ENCODE measurements at places on chromosomes 12 and 14.
A peak's percentile ranks its signal among the peaks of the same experiment; 100 is the strongest.

DNA sequence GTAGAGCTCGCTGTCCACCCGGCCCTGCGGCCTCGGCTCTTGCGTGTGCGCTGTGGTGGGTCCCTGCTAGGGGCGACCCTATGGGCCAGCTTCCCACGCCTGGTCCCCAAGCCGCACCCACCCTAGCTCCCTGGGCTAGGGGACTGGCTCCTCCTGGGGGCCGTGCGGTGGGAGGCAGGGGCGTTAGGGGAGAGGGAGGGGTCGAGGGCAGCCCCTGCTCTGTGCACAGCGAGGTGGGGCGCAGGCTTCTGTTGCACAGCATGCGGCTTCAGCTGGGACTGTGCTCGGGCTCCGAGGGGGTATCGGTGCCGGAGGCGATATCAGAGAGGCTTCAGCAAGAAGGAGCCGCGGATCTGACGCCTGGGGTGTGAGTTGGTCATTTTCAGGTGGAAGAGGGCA lies 86.1 kb downstream of the ALG10 start:
- DNase-seq, result no peak

DNA sequence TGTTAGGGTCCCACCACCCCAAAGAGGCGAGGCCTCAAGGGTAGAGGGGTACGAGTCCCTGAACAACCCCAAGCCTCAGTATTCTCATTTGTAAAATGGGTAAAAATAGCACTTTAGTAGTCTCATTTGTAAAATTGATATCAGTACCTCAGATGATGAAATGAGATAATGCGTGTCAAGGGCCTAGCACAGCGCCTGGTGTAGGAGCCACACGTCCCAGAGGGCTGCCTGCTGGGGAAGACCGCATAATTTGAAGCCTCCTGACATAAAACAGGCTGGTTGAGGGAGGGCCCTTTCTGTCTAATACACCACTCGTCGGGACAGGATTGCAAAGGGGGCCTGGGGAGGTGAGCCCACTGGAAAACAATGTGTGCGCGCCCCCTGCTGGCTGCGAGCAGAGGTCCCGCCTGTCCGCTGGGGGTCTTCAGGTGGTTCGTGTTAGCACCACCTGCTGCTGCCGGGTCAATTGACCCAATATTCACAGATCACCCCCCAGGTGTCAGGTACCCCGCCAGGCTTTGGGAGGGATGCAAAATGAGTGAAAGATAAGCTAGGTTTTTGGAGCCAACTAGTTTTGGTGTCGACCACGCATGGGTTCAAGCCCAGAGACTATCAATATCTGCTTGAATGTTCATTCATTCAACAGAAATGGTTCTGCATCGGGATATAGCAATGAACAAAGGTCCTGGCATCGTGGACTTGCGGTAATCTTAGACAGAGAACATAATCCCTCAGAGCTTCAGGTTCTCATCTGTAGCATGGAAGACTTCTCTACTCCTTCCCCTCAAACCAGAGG lies 24.7 kb upstream of the IRF2BPL start:
- peak; percentile 87 for DNase-seq

DNA sequence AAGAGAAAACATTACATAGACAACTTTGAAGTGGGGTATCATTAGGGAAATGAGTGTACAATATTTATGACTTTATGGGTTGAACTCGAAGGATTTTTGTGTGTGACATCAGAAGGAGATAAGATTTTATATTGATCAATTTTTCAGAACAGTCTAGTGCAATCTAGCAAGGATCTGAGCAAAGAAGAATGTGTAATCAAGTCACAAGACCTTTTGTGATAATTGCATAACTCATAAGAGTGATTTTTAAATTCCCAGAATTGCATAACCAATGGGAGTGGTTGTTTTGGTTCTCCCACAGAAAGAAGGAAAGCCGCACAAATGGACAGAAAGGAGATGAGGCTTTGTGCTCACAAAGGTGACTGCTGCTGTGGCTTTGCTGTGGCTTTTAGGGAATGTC lies 441.8 kb upstream of the FLRT2 start:
- no peak for DNase-seq

GRCh38 chr12:87270919-87271318 lies 758.3 kb downstream of the C12orf50 start:
- no peak for DNase-seq

DNA sequence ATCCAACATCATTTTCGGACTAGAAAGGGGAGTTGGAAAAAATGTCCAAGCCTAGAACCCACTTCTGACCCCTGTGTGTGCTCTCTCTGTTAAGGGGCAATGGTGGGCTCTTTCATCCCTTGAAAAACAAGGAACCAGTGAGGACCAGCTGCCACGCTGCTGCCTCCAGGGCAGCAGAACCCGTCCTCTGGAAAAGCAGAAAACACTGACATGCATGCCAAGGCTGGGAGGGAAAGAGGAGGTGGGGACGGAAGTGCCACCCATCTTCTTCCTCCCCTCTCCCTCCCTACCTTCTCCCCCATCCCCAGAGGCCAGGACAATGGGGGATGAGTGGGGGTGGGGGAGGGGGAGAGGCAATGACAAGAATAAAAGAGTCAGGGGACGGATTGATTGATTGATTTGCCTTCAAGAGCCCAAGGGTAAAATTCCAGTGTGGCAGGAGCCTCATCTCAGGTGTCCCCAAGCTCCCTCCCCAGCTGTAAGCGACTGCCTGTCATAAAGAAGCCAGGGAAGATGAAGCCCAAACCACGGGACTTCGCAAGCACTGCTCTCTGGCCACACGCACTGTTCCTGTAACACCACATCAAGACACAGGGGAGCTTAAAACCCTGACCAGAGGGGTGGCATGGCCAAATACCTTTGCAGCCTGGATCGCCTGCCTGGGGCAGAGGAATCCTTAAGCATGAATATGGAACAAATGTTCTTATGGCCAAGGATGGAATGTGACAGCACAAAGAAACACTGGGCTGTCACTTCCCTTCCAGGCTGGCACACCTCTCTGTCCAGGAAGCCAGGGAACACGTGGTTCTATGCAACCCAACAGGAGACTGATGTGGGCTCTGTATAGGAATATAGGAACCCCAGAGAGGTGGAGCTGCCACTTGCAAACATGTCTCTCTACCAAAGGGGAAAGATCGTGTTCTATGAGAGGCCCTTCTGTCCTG lies 38.9 kb upstream of the BDKRB2 start:
- no peak for DNase-seq

DNA sequence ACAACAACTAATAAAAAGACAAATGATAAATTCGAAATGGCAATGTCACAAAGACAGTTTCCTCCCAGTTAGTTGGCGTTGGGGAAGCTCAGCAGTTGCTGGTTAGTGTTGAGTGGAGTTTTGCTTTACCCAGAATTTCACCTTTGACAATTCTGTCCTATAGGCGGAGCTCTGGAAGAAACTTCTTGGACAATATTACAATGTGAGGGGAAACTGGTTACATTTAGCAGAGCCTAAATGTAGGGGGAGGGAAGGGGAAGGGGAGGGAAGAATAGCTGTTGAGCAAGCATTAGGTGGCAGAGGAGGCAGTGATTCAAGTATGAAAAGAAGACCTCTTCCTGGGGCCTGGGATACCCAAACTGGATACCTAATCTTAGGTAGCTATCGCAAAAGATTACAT lies 51.4 kb downstream of the BDKRB1 start:
- no peak for DNase-seq

GRCh38 chr14:104938960-104939359 lies 14.3 kb downstream of the PLD4 start:
- peak; percentile 7 for DNase-seq

GRCh38 chr12:116542345-116542956 lies 16.7 kb upstream of the MAP1LC3B2 start:
- no peak for DNase-seq

- no peak for DNase-seq
Observed at GRCh38 chr14:93663317-93663716, 125.0 kb downstream of the PRIMA1 start.

- no peak for DNase-seq
Observed at GRCh38 chr12:42761601-42762350, 172.2 kb upstream of the PRICKLE1 start.

DNA sequence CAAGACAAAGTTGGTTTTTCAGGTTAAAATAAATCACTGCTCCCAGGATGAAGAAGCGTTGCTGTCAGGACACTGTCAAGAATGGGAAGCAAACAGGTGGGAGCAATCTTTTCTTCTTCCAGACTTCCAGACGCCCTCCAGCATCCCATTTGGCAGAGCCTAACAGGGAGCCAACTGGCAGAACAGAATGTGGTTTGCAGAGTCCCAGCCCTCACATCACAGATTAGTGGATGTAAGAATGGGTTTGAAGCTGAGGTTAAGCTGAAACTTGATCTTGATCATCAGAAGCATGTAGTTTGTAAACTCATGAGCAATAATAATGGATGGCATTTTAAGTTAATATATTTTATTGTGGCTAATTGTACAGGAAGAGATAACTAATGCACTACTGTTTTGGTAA lies 636.4 kb downstream of the SLC6A15 start:
- DNase-seq, result no peak

DNA sequence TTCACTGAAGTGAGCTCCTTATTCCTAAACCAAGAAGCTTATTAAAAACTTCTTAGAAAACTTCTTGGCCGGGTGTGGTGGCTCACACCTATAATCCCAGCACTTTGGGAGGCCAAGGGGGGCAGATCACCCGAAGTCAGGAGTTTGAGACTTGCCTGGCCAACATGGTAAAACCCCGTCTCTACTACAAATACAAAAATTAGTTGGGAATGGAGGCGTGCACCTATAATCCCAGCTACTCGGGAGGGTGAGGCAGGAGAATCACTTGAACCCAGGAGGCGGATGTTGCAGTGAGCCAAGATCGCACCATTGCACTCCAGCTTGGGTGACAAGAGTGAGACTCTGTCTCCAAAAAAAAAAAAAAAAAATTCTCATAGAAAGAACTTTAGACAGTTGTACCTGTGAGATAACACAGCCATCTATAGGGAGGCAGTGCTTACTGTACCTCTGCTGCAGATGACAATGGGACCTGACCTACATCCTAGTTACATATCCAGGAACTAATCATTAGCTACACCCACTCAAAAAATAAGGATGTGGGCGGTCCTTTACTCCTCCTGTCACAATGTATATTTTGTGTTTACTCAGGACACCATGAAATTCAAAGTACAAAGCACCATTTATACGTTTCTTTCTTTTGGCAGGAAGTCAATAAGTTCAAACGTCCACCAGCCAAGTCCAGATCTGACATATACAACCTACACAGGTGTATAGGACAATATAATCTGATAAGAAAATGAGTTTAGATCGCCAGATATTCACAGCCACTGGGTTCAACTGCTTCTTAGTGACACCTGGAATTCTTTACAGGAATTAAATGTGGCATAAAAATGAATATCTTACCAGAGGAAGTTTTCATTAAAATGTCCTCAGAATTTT lies 14.9 kb downstream of the STXBP6 start:
- DNase-seq, result no peak

- DNase-seq, result no peak
Observed at GRCh38 chr12:78641837-78642423, 222.6 kb upstream of the SYT1 start.

GRCh38 chr12:55744340-55745030 lies 1.6 kb downstream of the GDF11 start:
- DNase-seq, result no peak

DNA sequence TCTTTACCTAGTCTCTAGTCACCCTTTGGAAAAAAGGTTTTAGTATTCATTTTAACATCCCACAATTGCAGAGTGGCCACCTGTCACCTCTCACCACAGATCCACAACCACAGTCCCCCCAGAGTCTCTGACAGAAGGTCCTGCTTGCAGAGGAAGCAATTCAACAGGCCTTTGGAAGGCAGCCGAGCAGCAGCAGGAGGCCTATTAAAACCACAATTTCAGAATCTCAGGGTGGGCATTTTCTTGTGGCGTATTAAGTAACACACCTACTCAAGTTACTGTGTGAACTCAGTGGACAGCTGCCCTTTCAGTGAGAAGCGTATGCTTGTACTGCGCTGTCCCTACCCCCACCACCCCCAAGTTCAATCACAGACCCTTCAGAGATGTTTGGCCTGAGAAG lies 234.0 kb upstream of the HMGA2 start:
- no peak for DNase-seq

DNA sequence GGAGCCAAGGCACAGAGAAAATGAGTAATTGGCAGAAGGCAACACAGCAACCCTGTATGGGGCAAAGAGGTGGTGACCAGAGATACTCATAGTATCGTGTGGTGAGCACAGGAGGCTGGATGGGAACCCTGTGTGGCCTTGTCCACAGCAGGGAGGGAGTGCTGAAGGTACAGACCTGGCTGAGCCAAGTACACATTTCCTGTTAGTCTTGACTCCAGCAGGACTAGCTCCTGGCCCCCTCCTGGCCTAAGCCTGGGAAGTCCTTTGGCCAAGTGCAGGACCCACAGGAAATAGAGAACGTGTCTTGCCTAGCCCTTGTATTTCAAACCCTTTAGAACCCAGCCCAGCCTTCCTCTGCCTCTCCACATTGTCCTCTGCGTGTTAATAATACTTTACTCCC lies 289.8 kb upstream of the PWP1 start:
- DNase-seq, result no peak

DNA sequence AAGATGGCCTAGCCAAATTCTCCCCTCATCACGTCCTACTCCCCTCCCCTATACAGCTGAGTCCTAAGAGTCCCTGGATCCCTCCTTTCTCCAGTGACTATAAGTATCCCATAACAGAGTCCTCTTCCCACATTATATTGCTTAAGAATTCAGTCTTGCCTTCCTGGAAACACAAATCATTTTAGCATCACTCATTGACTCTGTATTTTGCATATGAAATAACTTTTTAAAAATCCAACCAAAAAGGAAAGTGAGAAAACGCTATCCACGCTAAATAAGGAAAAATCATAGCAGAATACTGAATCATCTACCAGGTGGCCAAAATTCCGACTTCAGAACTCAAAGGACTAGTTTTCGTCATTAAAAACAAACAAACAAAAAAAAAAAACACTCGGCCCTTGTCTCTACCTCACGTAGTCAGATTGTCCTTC lies 130.2 kb downstream of the GCH1 start:
- DNase-seq, result no peak

GRCh38 chr12:119072440-119072839 lies 91.1 kb downstream of the SRRM4 start:
- DNase-seq, result no peak

DNA sequence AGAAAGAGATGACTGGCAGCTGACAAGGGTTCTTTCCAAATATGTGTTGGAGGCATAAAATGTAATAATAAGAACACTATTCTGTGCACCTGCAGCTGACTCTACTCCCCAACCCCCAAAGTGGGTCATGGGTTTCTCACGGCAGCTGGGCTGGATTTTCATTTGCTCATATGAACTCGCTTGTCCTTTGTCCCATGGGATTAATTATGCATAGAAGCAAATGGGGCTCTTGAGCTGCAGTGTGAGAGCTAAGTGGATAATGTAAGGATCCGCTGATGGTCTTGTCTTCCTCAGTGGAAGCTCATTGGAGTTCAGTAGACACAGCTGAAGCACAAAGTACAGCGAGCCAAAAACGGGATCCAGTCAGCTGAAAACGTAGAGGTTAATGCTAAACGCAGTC lies 46.3 kb downstream of the TTC8 start:
- DNase-seq, result no peak

- peak; percentile 56 for DNase-seq
Observed at GRCh38 chr14:88492272-88493089, 62.3 kb downstream of the PTPN21 start.

GRCh38 chr12:95386051-95386450 lies 87.9 kb upstream of the METAP2 start:
- no peak for DNase-seq

- no peak for DNase-seq
Observed at GRCh38 chr14:49934646-49935045, 41.8 kb downstream of the ARF6 start.

- DNase-seq, result no peak
Observed at GRCh38 chr14:55294603-55295002, 23.4 kb downstream of the FBXO34 start.
